ENCODE measurements at places on chromosomes 6 and 20. TPM values are rescaled to one million over a fixed set of nuclear protein-coding genes. Genes with fewer than 3 reads are reported as not detected.

DNA sequence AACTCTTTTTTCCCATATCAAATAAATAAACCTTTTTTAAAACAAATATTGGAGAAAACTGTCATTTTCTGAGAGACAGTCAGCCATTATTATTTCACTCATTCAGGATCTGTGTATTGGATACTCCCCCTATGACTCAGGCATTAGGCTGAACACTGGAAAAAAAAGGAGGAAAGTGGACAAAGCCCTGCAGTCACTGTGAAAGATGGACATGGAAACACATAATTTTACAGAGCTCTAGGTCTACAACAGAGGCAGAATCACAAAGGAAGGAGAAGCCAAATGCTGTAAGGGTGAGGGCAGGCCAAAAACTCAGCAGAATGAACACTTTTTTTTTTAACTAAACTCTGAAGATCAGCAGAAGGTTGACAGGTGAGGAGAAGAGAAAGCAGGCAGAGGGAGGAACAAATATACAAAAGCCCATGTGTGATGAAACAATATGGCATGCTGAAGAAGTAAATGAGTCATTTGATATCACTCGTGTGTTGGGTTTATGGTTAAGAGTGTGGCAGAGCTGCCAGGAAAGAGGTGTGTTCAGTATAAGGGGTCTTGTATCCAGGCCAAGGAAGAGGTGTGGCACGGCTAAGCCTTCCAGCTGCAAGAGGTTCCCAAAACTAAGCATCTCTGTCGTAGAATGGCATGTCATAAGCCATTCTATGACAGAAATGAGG, 39.1 kb downstream of the EPB41L2 start:
- no peaks in the 10 kb centered on the region for H3K27me3 ChIP-seq
- no peaks in the 10 kb centered on the region for H3K4me1 ChIP-seq
- H3K4me3 ChIP-seq = no peak overlapping the region
- no peak overlapping the region for H3K27ac ChIP-seq
- DNase-seq = no peak

GRCh38 chr20:17895641-17896171, 72.9 kb downstream of the SNX5 start:
- peak overlapping the region; percentile 75 for H3K27ac ChIP-seq
- H3K27me3 ChIP-seq = no peaks in the 10 kb centered on the region
- H3K4me1 ChIP-seq = peaks cover 67% of the 10 kb centered on the region
- peak; percentile 88 for DNase-seq
- H3K4me3 ChIP-seq = peak overlapping the region; percentile 23

The RIPOR3 gene
- total RNA-seq = 13.5 TPM

GRCh38 chr6:73169633-73170032, 55.7 kb downstream of the KHDC1L start:
- H3K36me3 ChIP-seq = no peaks in the 10 kb centered on the region
- no peak for DNase-seq
- no peak overlapping the region for H3K4me3 ChIP-seq
- H3K4me1 ChIP-seq = no peaks in the 10 kb centered on the region
- no peak overlapping the region for H3K27ac ChIP-seq

DNA sequence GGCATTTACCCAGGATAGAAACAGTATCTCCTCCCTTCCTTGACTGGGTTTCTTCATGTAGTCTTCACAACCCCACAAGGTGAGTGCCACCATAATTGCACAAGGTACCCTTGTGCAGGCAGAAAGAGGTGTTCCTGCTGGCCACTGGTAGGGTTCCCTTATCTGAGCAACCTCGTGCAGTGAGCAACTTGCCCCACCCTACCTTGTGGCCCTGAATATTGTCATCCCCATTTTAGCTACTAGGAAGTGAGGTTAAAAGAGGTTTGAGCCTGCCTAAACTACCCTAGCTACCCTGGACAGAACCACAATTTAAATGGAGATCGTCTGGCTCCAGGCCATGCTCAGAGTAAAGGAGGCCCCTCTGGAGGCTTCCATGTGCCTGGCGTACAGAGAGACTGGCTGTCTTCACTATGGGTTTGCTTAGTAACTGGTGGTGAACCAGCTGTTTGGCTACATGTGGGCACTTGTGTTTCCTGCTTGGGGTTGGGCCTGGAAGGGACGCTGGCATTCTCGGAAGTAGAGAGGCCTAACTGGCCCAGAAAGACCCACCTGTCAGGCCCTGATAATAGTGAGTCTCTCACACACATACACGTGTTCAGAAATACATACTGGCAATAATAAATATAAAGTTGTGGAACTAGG, 148.8 kb downstream of the LRFN2 start:
- H3K27me3 ChIP-seq = no peaks in the 10 kb centered on the region
- no peak overlapping the region for H3K27ac ChIP-seq
- no peak for DNase-seq
- H3K36me3 ChIP-seq = no peaks in the 10 kb centered on the region
- H3K4me3 ChIP-seq = no peak overlapping the region
- H3K4me1 ChIP-seq = peaks cover 5% of the 10 kb centered on the region

DNA sequence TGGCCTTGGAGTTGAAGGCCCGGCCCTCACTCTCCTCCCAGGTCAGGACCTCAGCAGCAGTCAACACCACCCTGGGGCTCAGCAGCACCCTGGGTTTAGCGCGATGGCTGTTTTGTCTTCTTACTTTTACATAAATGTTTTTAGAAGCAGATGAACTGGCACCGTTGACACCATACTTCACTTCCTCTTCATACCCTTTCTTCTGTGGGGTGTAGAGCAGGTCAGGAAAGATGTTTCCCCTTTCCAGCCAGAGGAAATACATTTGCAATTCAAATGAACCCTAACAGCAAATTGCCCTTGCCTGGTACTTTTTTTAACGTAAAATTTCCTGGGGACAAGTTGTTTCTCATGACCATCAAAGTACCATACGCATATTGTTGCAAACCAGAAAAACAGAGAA, 54.7 kb upstream of the SNX9 start:
- DNase-seq = no peak
- peaks cover 59% of the 10 kb centered on the region for H3K4me1 ChIP-seq
- H3K27ac ChIP-seq = peak overlapping the region; percentile 73
- H3K4me3 ChIP-seq = no peak overlapping the region

GRCh38 chr6:170006071-170006899, 254.9 kb downstream of the ERMARD start:
- no peak overlapping the region for H3K27ac ChIP-seq
- no peak overlapping the region for H3K4me3 ChIP-seq
- peaks cover 8% of the 10 kb centered on the region for H3K4me1 ChIP-seq
- H3K36me3 ChIP-seq = no peaks in the 10 kb centered on the region
- no peak for DNase-seq
- H3K27me3 ChIP-seq = no peaks in the 10 kb centered on the region
